ENCODE measurements at places on chromosomes 6 and 20. TPM values are rescaled to one million over a fixed set of nuclear protein-coding genes. Genes with fewer than 3 reads are reported as not detected.

DNA sequence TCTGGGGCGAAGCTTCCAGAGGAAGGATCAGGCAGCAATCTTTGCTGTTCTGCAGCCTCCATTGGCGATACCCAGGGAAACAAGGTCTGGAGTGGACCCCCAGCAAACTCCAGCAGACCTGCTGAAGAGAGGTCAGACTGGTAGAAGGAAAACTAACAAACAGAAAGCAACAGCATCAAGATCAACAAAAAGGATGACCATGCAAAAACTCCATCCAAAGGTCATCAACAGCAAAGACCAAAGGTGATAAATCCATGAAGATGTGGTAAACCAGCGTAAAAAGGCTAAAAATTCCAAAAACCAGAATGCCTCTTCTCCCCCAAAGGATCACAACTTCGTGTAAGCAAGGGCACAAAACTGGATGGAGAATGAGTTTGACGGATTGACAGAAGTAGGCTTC is 252.8 kb downstream of the PHF3 start:
- H3K4me3 ChIP-seq, result no peak overlapping the region
- no peak for DNase-seq
- no peak overlapping the region for H3K27ac ChIP-seq
- no peaks in the 10 kb centered on the region for H3K36me3 ChIP-seq

DNA sequence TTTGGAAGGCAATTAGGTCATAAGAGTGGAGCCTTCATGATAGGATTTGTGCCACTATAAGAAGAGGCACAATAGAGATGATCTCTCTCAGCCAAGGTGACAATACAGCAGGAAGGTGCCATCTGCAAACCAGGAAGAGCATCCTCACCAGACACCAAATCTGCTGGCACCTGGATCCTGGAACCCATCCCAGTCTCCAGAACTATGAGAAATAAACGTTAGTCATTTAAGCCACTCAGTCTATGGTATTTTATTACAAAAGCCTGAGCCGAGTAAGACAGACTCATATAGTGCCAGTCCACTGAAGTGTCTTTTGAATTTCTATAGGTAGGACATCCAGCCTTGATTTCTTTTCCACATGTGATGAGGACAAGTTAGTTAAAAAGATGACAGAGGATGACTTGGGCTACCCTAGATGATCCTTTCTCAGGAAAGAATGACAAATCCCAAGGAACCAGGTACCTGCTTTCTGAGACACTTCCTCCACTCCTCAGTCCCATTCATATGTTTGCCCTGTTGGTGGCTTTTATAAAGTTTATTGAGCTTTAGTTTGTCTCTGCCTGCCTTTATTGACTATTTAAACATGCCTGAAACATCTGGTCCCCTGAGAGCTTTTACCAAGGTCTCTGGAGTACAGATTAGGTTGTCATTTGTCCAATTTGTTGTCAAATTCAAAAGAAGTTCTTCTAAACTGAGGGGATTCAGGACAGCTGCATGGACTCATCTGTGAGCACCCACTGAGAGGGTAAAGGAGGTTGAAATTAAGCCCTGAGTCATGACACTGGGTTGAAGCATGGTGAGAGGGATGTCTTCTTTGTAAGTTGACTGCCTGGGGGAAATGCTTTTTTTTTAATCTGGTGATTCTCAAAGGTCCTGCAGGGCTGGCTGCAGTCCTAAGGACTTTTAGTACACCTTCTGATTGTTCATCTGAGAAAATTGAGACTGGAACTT is 165.0 kb upstream of the PLCB4 start:
- H3K4me3 ChIP-seq, result no peak overlapping the region
- H3K27me3 ChIP-seq, result no peaks in the 10 kb centered on the region

DNA sequence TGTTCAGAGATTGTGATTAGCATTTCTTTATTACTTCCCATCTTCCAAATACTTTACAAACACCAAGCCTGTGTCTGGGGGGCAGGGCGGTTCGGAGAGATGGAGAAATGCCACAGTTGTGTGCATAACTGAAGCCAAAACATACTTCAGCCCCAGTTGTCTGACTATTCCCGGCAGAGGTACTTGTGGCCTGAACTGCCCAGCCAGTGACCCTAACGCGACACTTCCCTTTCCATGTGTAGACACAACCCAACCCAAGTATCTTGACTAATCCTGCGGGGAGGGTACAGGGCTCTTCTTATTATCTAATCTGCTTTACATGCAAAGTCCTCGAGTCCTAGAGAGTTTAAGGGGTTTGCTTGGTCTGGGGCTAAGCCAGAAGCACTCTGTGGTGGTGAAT is 46.2 kb downstream of the ISM1 start:
- no peaks in the 10 kb centered on the region for H3K36me3 ChIP-seq
- DNase-seq, result no peak
- H3K4me1 ChIP-seq, result no peaks in the 10 kb centered on the region
- H3K4me3 ChIP-seq, result no peak overlapping the region

- no peaks in the 10 kb centered on the region for H3K27me3 ChIP-seq
- H3K4me3 ChIP-seq, result no peak overlapping the region
- no peaks in the 10 kb centered on the region for H3K4me1 ChIP-seq
- DNase-seq, result no peak
- H3K27ac ChIP-seq, result no peak overlapping the region
Observed at GRCh38 chr6:35291491-35291890, 6.1 kb upstream of the DEF6 start.

DNA sequence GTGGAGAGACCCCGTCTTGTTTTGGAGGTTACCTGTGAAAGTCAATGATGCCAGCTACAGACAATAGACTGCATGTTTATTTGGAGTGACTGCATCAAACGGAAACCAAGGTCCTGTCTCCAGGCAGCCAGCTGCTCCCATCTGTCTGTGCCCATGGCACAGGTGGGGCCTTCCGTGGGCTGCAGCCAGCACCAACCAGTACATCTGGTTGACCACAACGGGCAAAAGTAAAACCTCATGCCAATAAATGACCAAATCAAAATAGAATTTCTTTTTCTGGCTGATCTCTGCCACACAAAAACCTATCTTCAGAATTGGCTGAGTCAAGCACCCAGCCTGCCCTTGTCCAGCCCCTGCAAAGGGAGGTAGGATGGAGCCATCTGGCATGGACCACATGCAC is 33.5 kb downstream of the DLL1 start:
- no peak overlapping the region for H3K4me3 ChIP-seq
- no peak for DNase-seq
- H3K4me1 ChIP-seq, result no peaks in the 10 kb centered on the region
- no peaks in the 10 kb centered on the region for H3K36me3 ChIP-seq
- peaks cover 6% of the 10 kb centered on the region for H3K27me3 ChIP-seq

DNA sequence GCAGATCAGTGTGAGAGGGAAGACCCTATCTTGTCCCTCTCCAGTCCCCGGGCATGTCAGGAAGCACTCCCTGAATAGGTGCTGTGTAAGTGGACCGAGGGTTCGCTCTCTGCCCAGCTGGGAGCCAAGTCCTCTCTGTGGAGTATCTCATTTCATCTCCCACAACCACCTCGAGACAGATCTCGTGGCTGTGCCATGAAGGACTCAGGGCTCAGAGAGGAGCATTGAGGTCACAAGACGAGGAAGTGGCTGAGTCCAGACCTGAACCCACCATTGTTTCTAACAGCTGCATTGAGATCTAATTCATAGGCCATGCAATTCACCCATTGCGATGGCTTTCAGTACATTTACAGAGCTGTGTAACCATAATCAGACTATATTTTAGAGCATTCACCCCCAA is 34.7 kb upstream of the STX16 start:
- no peak for DNase-seq
- no peak overlapping the region for H3K4me3 ChIP-seq
- H3K4me1 ChIP-seq, result no peaks in the 10 kb centered on the region
- no peak overlapping the region for H3K27ac ChIP-seq
- no peaks in the 10 kb centered on the region for H3K36me3 ChIP-seq
- no peaks in the 10 kb centered on the region for H3K27me3 ChIP-seq

- H3K27ac ChIP-seq, result no peak overlapping the region
- no peaks in the 10 kb centered on the region for H3K4me1 ChIP-seq
- H3K27me3 ChIP-seq, result no peaks in the 10 kb centered on the region
- no peaks in the 10 kb centered on the region for H3K36me3 ChIP-seq
Observed at GRCh38 chr6:113306552-113307145, 550.5 kb upstream of the MARCKS start.

GRCh38 chr20:48635791-48636267 is 192.0 kb downstream of the PREX1 start:
- no peak for DNase-seq
- H3K4me1 ChIP-seq, result no peaks in the 10 kb centered on the region
- no peak overlapping the region for H3K4me3 ChIP-seq
- H3K27ac ChIP-seq, result no peak overlapping the region
- H3K36me3 ChIP-seq, result no peaks in the 10 kb centered on the region

DNA sequence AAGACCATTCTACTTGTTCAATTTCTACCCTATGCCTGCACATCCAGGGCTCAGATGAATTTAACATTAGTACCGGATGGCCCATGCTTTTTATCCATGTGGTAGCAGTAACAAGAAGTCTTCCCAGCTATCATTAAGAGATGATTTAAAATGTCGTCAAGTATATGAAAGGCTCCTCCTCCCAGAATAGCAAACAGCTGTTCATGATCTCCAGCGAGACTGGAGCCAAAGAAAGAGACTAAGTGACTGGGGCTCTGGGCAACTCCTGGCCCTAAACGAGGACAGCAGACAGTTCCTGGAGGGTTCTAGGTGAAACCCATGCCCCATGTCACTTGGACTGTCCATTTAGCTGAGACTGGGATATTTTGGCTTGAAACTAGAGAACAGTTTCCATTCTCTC is 160.8 kb downstream of the CDC5L start:
- DNase-seq, result no peak
- no peaks in the 10 kb centered on the region for H3K4me1 ChIP-seq
- no peak overlapping the region for H3K27ac ChIP-seq
- peaks cover 2% of the 10 kb centered on the region for H3K27me3 ChIP-seq
- H3K4me3 ChIP-seq, result no peak overlapping the region

DNA sequence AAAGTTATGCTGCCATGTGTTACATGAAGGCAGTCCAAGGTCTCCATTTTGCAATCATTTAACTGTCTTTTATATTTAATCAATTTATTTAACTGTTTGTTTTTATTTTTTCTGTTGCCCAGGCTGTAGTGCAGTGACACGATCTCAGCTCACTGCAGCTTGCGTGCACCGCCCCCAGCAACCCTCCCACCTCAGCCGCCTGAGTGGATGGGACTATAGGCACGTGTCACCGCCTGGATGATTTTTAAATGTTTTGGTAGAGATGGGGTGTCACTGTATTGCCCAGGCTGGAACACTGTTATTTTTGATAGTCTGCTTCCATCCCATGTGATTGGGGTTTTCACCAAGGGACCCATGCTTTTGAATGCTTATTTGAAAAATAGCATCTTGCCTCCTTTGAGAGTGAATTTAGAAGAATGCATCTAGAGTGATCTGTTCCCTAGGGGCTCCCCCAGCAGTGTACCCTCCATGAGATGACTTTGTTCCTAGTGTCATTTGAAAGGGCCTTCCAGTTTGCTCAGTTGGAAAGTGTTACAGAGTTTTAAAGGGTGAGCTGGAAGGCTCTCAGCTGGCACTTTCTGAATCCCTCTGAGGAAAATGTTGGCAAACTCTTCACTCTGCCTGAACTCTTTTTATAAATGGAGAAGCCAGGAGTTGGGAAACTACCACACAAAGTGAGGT is 143.4 kb downstream of the JARID2 start:
- no peaks in the 10 kb centered on the region for H3K4me1 ChIP-seq
- no peak overlapping the region for H3K4me3 ChIP-seq
- no peak overlapping the region for H3K27ac ChIP-seq
- no peak for DNase-seq
- H3K36me3 ChIP-seq, result no peaks in the 10 kb centered on the region

GRCh38 chr6:140321891-140322290 is 947.4 kb upstream of the CITED2 start:
- no peaks in the 10 kb centered on the region for H3K27me3 ChIP-seq
- H3K4me1 ChIP-seq, result peaks cover 4% of the 10 kb centered on the region
- H3K27ac ChIP-seq, result no peak overlapping the region
- H3K36me3 ChIP-seq, result no peaks in the 10 kb centered on the region

GRCh38 chr6:37916675-37917074 is 97.1 kb downstream of the ZFAND3 start:
- no peaks in the 10 kb centered on the region for H3K27me3 ChIP-seq
- H3K4me1 ChIP-seq, result peaks cover 7% of the 10 kb centered on the region
- DNase-seq, result no peak

IPCEF1 gene
- 0.28 TPM for total RNA-seq

CD93 gene
- total RNA-seq, result 0.10 TPM

FILIP1 gene
- 0.26 TPM for total RNA-seq

SYCP2 gene
- total RNA-seq, result 39.7 TPM

HAO1 gene
- 0.13 TPM for total RNA-seq

HLA-F gene
- 7.5 TPM for total RNA-seq

SLC17A2 gene
- total RNA-seq, result not detected

SLA2 gene
- 0.13 TPM for total RNA-seq

DNAH8 gene
- total RNA-seq, result not detected

KCNK16 gene
- total RNA-seq, result not detected
